Stimulated activated CD8-positive, alpha-beta memory T cell treated with anti-CD3 and anti-CD28 coated beads, Interleukin-15, amount 100 ng/mL, for 48 hours (primary cell): ENCODE measurements at places on chromosomes 4 and X.
A peak's percentile ranks its signal among the peaks of the same experiment; 100 is the strongest.

DNA sequence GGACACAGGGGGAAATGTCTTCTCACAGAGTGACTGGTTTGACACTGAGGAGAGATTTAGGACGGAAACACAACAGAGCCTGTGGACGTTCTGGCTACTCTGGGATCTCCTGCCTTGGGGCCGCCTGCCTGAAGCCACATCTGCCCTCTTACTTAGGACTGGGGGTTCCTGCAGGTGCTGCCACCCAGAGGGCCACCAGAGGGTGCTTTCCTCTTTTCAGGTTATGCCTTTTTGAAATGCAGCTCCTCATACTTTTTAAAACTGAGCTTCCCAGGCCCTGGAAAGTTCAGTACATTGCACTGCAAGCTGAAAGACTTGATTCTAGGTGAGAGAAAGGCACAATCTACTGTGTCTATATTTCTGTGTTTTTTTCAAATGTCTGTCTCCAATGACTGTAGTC is 92.2 kb upstream of the PGRMC2 start:
- no peak for DNase-seq

DNA sequence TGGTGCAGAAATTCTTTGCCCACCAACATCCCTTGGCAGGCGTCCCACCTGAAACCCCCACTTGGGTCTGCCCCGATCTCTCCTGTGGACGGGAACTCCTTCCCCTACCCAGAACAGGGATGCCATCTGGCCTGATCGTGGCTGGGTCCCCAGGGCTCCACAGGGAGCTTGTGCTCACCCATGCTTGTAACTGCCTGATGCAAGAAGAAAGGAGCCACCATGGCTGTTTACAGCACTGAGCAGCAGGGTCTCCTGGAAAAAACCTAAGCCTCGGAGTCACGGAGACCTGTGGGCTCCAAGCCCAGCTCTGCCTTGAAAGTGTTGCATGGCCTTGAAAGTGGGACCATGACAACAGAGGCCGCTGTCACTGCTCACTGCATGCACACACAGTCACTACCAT is 101.5 kb upstream of the AFAP1 start:
- no peak for DNase-seq

- DNase-seq = no peak
These were observed 366.2 kb upstream of the PITX2 start for GRCh38 chr4:110989125-110989524.

GRCh38 chrX:18998653-18999052 is 14.7 kb upstream of the PHKA2 start:
- DNase-seq = no peak

DNA sequence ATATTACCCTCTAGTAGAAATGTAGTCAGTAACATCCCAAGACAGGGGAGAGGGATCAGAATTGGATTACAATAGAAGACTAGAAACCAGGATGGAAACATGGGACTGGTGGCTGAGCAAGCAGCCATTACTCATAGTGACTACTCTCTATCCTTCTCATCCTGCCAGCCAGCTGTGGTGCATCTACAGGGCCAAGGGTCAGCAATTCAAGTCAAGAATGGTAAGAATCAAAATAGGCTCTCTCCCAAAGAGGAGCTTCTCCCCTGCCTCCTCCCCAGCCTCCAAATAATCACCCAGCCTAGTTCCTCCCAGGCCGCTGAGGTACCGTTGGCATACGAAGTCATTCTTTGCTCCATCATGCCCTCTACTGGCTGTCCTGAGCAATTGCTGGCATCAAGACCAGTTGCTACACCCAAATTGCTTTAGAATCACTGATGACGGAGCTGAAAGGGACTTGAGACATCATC is 19.4 kb downstream of the AWAT2 start:
- DNase-seq = no peak

DNA sequence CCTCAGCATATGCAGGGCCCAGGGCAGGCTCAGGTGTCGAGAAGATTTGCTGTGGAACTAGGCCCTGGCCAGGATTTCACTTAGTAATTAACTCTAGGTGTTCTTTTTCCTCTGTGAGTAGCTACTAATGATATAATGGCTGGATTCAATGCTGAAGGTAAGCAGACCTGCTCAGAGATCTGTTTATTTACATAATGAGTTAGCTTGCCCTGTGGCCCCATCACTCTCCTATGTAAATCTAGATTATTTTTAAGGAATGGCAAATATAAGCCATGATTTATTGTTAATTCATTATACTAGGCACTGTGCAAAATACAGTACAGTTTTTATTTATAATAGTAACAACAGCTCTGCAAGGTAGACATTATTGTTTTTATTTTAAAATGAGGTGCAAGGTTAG is 117.2 kb downstream of the IRF2 start:
- DNase-seq = no peak

GRCh38 chrX:108001218-108001814 is 19.1 kb upstream of the TEX13B start:
- DNase-seq = no peak

DNA sequence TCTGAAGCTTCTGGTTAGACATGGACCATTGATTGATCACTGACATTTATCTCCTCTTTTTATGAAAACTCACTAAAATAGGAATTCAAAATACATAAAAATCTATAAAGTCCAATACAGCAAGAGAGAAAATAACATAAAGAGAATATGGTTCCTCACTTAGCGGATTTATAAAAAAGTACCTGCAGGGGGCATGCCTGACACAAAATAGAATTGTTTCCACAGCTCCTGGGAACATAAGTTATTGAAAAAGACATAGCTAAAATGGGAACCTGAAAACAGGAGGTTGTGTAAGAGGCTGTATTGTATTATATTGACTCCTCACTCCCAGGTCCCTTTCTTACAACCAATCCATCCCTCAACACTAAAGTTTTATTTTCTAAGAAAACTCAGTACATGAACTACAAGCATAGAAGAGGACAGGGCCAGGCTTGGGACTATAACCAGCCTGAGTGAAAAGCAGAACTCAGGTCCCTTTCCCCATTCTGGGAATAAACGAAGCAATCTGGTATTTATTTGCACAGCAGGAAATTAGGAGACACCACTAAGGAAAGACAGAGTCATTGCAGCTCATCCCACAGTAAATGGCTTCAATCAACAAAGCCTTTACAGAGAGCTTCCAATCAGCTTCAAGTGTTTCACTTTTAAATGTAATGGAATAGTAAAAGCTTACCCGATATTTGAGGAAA is 121.1 kb upstream of the NDST4 start:
- no peak for DNase-seq

GRCh38 chr4:79917246-79917645 is 155.8 kb downstream of the ANTXR2 start:
- peak; percentile 11 for DNase-seq

GRCh38 chrX:2387614-2388239 is 113.0 kb downstream of the DHRSX start:
- no peak for DNase-seq

- no peak for DNase-seq
These were observed 425.1 kb downstream of the GBA3 start for GRCh38 chr4:23117826-23118225.

GRCh38 chr4:3529363-3529762 is 2.9 kb downstream of the LRPAP1 start:
- DNase-seq = no peak

DNA sequence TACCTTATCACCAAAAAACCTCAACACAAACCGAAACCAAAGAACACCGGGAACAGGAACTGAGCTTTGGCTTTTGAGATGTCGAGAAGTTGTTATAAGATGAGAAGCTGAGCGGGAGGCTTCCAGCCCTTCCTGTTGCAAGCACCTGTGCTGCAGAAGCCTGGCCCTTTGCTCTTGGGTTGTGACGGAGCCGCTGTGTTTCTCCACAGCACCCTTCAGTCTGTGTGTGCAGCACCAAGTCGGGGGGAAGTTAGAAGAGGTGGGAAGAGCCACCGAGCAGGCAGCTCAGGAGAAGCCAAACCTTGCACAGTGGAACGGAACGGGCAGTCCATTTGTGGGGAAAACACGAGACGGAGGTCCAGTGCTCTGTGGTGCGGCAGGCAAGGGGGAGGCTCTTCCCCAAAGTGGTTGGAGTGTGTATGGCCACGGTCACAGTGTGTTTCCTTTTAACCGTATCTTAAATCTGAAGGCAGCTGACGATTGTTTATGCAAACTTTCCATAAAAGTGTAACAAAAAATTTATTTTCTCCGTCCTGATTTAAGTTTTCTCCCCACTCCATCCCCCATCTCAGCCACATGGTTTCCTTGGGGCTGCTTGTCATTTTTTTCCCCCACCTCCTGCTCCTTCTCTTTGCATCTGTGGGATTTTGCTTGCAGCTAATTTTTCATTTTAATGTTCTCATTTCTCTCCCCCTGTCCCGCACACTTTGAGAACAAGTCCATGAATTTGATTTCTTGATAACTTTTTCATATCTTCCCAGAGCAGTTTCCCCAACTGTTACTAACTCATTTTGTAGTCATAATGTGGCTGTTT is 123.7 kb downstream of the STOX2 start:
- no peak for DNase-seq

DNA sequence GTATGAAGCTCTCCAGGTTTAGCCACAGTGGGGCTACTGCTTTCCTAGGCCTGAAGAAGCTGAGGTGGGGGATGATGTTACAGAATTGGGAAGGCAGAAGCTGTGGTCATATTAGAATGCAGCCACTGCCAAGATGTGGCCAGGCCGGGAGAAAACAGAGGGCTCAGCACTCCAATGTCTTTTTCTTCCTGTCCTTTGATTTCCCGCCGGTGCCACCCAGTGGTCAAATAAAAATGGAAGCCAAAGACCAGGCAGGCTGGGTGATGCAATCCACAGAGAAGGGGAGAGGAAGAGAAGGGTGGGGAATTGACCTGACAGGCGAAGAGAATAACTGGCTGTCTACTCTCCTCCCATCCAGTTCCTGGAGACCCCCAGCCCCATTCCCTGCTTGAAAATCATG is 94.9 kb upstream of the SHISA3 start:
- DNase-seq = no peak

GRCh38 chrX:29834764-29835163 is 380.6 kb upstream of the MAGEB2 start:
- DNase-seq = no peak

GRCh38 chr4:88522702-88523324 is 763 bp downstream of the PYURF start:
- no peak for DNase-seq

GRCh38 chr4:58138786-58139668 is 1028.8 kb upstream of the IGFBP7 start:
- no peak for DNase-seq

GRCh38 chr4:71974681-71975080 is 57.1 kb upstream of the NPFFR2 start:
- DNase-seq = no peak

DNA sequence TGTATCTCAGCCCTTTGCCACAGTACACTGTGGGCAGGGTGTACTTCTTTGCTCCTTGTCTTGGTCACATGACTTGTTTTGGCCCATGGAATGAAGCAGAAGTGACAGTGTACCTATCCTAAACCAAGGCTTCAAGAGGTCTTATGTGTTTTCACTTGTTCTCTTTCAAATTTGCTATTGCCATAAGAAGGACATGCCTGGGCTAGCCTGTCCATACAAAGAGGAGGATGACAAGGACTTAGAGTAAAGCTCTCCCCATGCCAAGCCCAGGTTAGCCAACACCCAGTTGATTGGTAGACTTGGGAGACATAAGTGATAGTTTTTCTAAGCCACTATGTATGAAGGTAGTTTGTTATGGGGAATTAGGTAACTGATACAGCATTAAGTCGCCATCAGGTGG is 141.1 kb upstream of the MID1 start:
- no peak for DNase-seq

DNA sequence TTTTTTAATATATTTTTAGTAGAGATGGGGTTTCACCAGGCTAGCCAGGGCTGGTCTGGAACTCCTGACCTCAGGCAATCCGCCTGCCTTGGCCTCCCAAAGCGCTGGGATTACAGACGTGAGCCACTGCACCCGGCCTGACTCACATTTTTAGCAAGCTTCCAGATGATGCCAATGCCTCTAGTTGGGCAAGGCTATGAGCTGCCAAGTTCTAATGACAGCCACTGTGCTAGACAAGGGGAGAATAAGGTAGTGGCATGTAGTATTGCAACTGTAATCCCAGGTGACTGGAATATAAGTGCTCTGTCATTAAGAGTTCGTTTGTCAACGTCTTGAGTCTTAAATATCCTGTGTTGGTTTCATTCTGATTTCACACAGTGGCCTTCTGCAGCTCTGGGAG is 96.7 kb downstream of the SLIT2 start:
- DNase-seq = no peak

GRCh38 chrX:101347859-101348451 is 587 bp downstream of the TIMM8A start:
- DNase-seq = no peak

DNA sequence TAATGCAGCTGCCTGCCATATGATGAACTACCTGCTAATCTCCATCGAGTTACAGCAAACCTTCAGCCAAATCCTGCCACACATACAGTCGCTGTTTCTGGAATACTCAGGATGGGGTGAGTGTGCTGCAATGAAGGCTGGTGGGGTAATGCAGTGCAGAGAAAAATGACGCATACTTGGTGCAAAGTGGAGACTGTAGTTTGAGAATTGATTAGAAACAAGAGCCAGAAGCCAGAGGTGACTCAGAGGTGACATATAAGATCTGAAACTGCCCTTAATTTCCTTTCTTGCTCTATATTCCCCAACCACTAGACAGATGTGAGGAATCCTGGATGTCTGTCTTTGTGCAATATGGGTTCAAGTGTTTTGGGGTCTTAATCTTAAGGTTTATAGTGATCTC is 22.0 kb downstream of the C4orf54 start:
- no peak for DNase-seq

- DNase-seq = no peak
These were observed 1476.1 kb upstream of the TENM3 start for GRCh38 chr4:180766944-180767729.

- no peak for DNase-seq
These were observed 150.1 kb downstream of the ADAM29 start for GRCh38 chr4:175068266-175068665.

GRCh38 chr4:48116582-48116981 is 17.5 kb downstream of the TXK start:
- DNase-seq = no peak

DNA sequence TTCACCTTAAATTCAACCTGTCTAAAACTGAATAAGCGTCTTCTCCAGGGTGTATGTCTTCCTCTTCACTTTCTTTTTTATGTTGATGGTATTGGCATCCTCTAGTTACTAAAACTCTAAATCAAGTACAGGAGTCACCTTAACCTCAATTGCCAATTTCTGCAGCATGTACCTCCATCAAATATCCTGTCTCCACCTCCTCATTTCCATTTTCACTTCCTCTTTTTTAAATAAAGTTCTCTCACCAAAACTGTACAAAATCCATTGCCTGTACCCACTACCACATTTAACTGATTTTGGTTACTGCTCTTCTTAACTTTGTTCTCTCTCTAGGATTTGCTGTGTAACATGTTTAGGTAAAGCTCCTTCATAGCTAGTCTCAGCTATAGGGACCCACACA is 9.2 kb upstream of the NPFFR2 start:
- DNase-seq = no peak

- DNase-seq = no peak
These were observed 71.3 kb downstream of the SOX3 start for GRCh38 chrX:140433582-140433981.

GRCh38 chrX:76915836-76916235 is 488.3 kb downstream of the MAGEE1 start:
- DNase-seq = no peak

- no peak for DNase-seq
These were observed 1074.0 kb upstream of the LCORL start for GRCh38 chr4:19095491-19096046.
